ENCODE measurements at places on chromosomes 5 and 9.

DNA sequence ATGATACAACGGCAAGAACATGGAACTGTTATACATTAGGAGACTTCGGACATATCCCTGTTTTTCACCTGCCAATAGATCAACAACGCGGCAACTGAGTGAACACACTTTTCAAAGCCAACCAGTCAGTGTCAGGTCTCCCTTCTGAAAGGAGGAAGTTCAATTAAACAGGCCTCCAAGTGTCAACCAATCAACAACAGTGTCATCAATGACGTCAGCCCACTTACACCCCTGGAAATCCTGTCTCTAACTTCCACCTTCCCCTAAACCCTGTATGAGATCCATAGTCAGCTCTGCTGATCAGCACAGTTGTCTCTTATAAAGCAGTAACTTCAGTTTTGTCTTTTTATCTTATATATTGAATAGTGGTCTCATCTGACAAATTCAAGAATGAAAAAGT lies 36.6 kb downstream of the DMRT3 start:
- DNase-seq = no peak

- no peak for DNase-seq
Measured at GRCh38 chr9:15468145-15468544, 42.6 kb downstream of the PSIP1 start.

DNA sequence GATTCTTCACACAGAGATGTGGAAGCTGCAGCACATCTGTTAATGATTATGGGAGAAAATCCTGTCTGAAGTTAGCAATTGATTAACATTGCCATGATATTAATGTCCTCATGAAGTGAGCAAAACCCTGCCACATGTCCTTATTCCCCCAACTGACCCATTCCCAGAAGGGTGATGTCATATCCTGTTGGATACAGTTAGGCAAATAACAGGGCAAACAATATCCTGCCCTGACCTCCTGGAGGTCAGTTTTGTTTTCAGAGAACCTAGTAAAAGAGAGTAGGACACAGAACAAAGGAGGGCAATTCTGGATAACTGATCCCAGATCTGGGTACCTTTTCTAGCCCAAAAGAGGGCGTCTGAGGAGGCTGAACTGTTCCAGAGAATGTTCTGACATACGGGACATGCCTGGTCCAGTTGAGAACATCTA lies 11.0 kb downstream of the ABLIM3 start:
- DNase-seq = no peak

GRCh38 chr9:87725356-87725899 lies 491 bp upstream of the CTSL start:
- no peak for DNase-seq

GRCh38 chr5:123530728-123531127 lies 18.8 kb downstream of the CSNK1G3 start:
- DNase-seq = no peak

DNA sequence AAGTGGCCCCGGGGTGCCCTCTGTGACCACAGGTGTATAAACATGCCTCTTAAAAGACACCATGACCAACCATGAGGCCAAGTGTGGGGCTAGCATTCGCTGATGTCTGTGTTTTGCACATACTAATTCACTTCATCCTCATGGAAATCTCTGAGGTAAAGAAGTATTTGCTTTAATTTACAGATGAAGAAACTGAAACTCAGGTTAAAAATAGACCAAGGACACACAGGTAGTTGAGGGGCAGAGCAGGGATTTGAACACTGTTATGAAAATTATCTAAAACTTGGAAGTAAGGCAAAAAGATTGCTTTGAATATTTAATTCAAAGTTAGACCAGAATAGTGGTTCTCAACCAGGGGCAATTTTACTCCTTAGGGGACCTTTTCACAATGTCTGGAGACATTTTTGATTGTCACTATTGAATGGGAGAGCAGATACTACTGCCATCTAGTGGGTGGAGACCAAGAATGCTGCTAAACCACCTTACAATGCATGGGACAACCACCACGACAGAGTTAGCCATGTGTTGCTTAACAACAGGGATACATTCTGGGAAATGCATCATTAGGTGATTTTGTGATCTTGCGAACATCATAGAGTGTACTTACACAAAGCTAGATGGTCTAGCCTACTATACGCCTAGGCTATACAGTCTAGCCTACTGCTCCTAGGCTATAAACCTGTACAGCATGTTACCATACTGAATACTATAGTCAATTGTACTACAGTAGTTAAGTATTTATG lies 8.0 kb upstream of the FXN start:
- DNase-seq = no peak

DNA sequence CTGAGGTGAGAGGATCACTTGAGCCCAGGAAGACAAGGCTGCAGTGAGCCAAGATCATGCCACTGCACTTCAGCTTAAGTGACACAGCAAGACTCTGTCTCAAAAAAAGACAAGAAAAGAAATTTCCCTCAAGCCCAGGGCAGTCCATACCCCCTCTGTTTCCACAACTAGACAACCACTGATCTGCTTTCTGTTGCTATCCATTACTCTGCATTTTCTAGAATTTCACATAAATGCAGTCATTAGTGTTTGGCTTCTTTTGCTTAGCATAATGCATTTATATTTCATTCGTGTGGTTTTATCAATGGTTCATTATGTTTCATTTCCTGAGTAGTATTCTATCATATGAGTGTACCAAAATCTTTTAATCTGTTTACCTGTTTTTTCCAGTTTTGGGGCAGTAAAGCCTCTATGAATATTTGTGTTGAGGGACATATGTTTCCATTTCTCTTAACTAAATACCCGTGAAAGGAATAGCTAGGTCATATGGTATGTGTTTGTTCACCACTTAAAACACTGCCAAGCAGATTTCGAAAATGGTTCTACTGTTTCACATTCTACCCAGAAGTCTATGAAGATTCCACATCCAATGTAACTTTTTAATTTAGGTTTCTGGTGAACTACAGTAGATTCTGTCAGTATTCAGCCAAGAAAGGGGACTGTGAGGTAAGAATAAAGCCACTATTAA lies 271.8 kb downstream of the ZNF608 start:
- no peak for DNase-seq

- DNase-seq = no peak
Measured at GRCh38 chr5:93193431-93194347, 387.3 kb downstream of the NR2F1-AS1 start.

- no peak for DNase-seq
Measured at GRCh38 chr5:135985951-135986350, 31.2 kb upstream of the LECT2 start.

- DNase-seq = no peak
Measured at GRCh38 chr9:88197781-88198340, 59.6 kb upstream of the SPATA31C2 start.

- no peak for DNase-seq
Measured at GRCh38 chr9:127174386-127175318, 52.2 kb upstream of the ANGPTL2 start.

- no peak for DNase-seq
Measured at GRCh38 chr5:173645437-173645807, 29.0 kb upstream of the BOD1 start.

DNA sequence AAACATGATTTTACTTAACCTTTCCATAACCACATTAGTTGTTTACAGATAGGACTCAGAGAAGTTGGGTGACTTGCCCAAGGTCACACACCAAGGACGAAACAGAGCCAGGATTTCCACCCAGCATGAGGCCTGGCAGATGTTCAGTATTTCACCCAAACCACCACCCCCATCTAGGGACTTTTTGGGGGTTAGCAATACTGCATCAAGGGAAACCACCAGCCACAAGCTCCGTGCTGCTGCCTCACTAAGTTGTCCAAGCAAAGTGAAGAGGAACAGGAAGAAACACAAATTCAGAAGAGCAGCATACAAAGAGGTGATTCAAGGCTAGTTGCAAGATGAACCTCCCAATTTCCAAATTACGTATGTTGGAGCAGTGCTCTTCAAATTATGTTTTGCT lies 219.6 kb upstream of the RORB start:
- DNase-seq = peak; percentile 15

DNA sequence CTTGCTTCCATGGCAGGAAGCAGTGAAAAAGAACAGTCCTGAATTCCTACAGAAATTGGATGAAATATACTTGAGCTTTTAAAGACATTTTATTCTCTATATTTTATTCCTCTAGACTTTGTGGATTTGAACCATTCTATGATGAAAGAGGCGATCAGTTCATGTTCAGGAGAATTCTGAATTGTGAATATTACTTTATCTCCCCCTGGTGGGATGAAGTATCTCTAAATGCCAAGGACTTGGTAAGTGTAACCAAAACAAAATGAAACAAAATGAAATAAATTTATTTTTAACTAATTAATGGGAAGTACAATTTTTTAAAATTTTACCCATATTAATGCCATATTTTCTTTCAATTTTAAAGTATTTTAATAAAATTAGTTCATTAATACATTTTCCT lies 34.1 kb downstream of the STARD4 start:
- DNase-seq = no peak

All from GM12891 (cell line).